Hematopoietic multipotent progenitor cell treated with erythropoietin and hydrocortisone succinate and interleukin-3 and kit ligand, for 6 days (in vitro differentiated cells): ENCODE measurements at places on chromosomes 3 and 15.
A peak's percentile ranks its signal among the peaks of the same experiment; 100 is the strongest.

DNA sequence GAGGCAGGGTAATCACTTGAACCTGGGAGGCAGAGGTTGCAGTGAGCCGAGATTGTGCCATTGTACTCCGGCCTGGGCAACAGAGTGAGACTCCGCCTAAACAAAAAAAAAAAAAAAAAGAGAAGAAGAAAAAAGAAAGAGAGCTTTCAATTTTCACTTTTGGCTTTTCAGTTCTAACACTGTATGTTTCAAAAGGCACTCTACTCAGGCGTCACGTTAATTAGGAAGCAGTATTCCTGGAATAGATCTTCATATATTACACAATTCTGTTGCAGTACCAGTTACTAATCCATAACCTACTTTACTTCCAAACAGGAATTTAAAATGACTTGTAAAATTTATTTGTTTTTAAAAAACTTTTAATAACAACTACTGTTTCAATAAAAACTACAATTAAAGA is 131.7 kb upstream of the PLXND1 start:
- no peak for DNase-seq

DNA sequence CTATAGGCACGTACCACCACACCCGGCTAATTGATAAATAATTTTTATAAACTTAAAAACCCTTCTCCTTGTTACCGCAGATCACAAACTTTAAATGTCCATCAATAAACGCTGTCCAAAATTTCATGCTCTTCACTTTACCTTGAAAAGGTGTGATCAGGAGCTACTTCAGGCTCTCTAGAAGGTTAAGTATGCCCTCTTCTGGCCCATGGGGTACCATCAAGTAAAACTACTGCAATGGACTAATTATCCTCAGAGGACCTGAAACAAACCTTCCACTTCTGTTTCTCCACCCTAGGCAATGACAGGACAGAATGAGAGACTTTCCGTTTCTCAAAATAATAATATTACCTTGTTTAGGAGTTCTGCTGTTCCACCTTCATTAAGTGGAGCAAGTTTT is 9.2 kb downstream of the LZTFL1 start:
- peak; percentile 42 for DNase-seq

GRCh38 chr3:144458283-144458682 is 486.7 kb downstream of the DIPK2A start:
- no peak for DNase-seq

GRCh38 chr3:177917234-177917861 is 618.9 kb upstream of the KCNMB2 start:
- no peak for DNase-seq

- DNase-seq, result no peak
Observed at GRCh38 chr3:98645039-98645438, 51.6 kb upstream of the CPOX start.

DNA sequence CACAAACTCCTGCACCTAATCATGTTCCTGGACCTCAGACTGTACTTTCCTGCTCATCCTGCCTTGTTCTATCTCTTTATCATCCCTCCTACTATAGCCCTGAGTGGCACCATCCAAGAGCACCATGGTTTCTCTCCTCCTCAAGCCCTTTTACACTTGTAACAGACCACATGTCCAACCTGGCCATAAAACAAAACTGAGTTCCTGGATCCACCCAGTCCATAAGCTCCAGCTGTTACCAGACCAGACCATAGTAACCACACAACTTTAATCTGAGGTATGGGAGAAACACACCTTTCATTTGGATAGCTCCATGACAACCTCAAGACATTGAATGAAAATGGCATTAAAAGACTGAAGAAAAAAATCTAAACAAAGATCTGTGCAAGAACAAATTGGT is 9.1 kb downstream of the TM4SF18 start:
- no peak for DNase-seq

DNA sequence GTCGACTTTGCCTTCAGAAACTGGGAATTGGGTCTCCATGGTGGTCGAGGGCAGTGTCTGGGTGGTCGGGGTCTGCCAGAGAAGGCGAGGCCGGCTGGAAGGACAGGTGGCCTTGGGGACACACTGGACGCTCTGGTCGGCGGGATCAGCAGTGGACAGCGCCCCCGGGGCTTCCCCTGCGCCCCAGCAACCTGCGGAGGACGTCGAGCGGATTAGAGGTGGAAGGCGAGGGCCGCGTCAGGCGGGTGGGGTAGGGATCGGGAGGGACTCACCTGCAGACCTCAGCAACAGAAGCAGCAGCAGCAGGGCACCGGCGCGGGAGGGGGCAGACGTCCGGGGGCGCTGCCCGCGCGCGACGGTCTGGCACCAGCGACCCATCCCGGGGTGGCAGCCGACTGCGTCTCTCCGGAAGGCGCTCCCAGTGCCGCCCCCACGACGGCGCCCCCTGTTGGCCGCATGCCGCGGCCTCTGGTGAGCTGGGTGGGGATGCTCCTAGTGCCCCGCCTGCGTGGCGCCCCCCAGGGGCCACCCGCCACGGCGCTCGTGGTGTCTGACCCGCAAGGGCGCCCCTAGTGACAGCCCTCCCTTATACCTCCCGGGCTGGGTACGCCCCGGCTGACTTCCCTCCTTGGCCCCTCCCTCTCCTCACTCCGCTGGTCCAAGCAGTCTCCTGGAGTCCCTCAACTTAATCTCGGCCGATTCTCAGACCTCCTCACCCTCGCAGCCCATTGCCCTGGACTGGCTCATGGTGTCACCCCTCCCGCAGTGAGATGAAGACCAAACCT is at the start of gene PRSS50:
PRSS50 (minus strand) TSS at position 423 of the 785 bp plus-strand sequence; CDS start at position 378, 45 bp downstream.
- DNase-seq, result peak; percentile 46

GRCh38 chr3:141379250-141379966 is 11.1 kb downstream of the ZBTB38 start:
- DNase-seq, result no peak

DNA sequence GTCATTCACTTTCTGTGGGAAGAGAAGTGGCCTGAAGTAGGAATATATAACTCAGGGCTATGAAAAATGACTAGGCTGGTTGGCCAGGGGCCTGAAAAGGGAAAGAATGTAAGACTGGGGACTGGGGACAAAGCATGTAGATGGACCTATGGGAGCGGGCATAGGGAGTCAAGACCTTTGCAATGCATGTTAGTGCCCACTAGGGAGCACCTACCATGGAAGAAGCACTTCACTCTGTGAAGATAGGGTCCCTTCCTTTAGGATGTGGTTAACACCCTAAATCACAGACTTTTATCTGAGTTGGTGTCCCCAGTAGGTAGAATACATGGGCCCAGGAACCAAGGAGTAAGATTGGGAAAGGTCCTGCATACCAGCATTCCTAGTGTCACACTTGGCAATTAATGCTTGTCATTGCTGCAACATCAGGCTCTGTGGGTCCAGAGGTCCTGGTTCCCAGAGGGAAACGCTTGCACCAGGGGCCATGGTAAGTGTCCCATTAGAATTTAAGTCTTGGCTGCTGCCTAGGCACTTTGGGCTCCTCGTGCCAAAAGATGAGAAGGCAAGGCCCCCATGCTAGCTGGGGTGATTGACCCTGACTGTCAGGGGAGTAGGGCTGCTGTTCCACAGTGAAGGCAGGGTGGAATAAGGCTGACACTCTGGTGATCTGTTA is 79.6 kb downstream of the CRYGS start:
- DNase-seq, result peak; percentile 43
